ENCODE measurements at places on chromosomes 7 and 10.

- no peak for DNase-seq
These were observed 70.8 kb downstream of the RBM33 start for GRCh38 chr7:155715111-155715805.

DNA sequence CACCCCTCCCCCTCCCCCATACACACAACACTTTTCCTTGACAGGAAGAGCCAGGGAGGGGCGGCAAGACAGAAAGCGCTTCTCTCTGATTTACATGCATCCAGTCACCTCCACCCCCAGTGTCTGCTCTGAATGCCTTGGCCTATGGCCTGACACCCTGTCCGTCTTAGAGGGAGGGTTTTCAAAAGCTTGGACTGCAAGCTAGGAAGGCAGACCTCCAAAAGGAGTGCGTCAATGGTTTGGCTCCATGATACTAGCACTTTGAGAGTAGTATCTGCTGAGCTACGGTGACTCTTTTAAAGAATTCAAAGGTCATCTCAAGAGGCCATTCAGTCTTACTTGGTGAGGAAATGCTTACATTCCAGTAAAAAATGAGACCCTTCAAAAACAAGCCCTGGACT is 20.3 kb upstream of the PAX2 start:
- no peak for DNase-seq

DNA sequence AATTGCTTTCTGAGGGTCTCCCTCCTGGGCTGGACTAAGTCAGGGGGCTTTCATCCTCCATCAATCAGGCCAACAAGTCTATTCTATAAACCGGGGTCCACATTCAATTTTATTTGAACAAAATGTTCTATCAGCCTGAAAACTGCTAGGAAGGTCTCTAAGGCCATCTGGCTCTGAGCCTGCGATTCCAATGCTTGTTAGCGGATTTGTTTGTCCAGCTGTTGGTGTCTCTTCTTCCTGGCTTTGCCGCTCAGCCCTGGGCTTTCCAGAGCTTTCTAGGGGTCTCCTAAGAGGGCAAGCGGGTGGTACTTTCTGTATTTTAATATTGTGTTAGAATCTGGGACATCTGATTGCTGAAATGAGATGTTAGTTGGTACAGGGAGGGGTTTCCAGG is 136.7 kb downstream of the VIPR2 start:
- no peak for DNase-seq

DNA sequence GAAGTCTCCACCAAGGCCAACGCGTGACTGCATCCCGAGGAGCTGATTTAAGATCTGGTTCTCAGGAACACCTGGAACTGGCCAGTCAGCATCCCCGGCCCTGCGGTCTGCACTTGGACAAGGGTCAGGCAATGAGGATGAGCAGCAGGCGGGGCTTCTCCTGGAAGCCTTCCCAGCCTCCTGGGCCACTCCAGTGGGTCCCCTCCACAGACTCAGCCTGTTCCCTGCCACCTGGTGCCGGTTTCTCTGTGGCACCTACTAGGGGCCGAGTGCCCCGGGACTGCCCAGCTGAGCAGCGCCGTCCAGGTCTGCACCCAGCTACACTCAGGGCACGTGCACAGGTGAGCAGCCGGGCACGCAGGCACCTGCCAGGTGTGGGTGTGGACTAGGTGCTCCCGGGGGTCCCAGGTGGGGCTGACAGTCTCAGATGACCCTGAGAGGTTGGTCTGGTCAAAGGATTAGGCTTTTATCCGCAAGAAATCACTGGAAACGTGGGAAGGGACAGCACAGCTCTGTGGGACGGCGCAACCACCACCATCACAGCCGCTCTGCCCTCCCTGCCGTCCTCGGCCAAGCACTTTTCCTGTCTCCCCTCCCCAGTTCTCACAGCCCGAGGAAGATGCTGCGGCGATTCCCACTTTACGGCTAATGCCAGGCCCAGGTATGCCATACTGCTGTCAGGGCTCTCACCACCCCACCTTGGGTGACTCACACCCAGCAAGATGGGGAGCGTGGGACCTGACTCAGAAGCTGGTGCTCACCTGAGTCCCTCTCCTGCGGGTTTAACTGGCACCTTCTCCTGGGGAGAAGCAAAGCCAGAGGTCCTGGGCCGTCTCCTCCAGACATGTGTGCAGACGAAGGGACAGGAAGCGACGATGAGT is 166.0 kb downstream of the RNF216 start:
- no peak for DNase-seq

- no peak for DNase-seq
These were observed 50.0 kb downstream of the JMJD1C start for GRCh38 chr10:63415640-63416244.

DNA sequence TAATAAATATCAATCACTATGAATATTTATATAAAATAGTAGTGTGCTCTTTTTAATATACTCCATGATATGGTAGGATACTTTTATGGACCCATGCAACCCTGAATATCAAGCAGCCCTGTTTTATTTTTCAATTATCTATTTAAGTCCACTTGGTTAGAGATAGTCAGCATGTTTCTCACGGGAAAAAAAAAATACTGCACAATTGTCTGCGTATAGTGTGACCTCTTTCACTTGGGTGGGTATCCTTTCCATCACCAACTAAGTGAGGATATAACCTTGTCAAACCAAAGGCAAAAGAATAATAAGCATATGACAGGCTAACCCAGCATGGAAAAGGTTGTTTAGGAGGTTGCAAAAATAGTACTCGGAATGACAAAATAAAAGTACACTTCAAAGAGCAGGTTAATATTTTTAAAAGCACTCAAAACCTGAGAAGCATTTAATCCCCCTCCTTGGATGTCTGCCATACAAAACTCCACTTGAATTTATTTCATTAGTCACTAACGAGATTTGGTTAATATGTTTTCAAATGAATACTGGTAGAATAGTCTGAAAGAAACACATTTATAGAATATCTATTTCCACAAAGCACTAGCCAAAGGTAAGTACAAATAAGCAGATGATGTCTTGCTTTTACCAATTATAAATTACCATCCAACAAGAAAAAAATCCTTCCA is 76.5 kb downstream of the IMMP2L start:
- no peak for DNase-seq

GRCh38 chr7:44681645-44682044 is 67.0 kb upstream of the ZMIZ2 start:
- no peak for DNase-seq

DNA sequence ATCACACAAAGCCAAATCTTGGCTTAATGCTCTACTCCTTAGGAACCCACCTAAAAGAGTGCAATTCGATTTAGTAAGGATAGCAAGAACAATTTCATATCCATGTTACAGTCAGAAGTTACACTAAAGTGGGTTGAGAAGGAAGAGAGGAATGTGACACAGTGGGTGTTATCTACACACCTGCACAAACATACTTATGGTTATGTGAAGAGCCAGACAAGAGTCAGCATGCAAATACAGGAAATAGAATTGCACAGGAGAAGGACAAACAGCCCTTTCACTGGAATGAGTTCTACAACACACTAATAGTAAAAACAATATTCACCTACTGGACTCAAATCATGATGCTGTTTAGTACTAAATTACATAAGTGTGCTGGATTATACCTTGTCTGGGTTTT is 262.8 kb downstream of the DGKB start:
- DNase-seq: no peak

DNA sequence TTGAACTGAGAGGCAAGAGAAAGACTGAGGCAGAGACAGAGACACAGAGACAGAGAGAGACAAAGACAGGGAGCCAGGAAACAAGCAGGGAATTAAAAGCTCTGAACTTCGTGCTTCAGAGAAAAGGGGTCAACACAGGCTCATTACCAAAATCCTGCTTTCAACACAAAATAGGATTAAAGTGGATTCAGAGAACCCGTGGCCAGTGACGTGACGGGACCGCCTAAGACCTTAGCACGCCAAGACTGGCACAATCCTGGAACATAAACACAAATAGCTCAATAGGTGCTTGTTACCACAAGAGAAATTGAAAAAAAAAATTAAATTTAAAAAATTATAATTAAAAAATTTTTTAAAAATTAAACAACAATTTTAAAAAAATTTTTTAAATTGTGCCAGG is 21.5 kb downstream of the ASB13 start:
- DNase-seq: no peak

DNA sequence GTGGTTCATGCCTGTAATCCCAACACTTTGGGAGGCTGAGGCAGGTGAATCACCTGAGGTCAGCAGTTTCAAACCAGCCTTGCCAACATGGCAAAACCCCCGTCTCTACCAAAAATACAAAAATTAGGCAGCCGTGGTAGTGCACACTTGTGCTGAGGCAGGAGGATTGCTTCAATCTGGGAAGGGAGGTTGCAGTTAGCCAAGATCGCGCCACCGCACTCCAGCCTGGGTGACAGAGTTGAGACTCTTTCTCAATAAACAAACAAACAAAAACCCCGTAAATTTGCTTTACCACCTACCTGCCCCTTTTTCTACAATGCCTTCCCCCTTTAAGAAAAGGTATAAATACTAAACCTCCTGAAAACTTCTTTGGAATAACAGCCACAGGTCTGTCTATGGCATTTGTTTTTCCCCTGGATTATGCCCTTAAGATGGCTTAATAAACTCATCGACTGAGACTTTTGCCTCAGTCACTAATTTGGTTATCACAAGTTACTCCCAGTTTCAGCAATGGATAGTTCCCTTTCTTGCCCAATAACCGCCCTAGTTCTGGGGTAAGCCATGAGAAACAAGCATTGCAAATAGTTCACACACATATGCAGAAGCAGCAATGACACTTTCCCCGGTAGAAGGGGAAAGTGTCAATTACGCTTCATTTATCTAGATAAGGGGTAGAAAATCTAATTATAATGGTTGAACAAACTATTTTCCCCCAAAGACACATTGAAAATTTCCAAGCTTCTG is 52.8 kb upstream of the SVIL start:
- DNase-seq: no peak

- DNase-seq: no peak
These were observed 243.6 kb upstream of the PTER start for GRCh38 chr10:16193241-16193640.

GRCh38 chr7:2726316-2727018 is 38.5 kb downstream of the AMZ1 start:
- DNase-seq: no peak

GRCh38 chr7:140061607-140061930 is 1.2 kb downstream of the PARP12 start:
- no peak for DNase-seq

DNA sequence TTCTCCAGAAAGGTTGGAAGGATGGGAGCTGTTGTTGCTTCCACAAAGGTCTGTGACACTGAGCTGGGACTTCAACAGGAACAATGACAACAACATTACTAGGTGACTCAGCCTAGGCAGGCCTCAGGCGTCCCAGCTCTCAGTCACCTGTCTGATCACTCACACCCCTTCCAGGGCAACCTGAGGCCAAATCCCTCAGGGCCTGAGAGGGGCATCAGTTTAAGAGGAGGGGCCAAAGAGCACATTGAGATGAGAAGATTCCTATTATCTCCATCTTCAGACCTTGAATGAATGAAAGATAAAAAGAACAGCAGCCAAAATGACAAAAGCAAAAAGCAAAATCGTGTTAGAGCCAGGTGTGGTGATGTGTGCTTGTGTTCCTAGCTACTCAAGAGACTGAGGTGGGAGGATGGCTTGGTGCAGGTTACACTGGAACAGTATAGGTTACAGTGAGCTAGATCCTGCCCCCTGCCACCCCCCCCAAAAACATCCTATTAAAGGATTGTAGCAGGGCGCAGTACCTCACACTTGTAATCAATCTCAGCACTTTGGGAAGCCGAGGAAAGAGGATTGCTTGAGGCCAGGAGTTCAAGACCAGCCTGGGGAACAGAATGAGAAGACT is at the start of gene ATG9B:
Gene ATG9B, minus strand, starts transcription at position 60 of the 622 bp plus-strand sequence. CDS start 71 bp downstream, outside the sequence.
- no peak for DNase-seq

DNA sequence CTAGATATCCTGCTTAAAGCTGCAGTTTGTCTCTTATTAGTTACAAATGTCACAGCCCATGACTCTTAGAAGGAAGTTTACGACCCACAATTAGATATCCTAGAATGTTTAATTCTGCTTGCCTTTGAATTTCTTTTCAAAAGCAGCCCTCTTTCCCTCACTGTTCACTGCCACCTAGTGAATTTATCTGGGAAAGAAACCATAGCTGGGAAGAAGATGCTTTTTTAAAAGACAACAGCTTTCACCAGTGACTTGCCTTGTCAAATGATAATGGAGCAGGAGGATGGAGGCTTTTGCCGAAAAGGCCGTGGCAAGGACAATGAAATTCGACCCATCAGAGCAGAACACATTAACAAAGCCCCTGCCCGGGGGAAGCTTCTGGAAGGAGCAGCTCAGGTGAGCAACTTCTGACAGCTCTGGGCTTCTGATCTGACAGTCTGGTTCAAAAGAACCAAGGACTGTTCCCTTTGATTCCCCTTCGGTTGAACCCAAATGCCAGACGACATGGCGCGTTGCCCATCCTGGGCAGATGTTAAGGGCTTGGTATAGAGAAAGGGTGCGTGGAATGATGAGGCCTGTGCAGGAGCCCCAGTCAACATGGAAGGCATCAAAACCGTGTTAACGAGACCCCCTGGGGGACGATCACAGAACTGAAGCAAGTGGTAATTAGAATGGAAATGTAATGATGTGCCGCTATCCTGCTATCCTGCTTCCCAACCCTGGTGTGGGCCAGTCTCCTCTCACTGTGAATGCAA is 236.8 kb downstream of the FRMD4A start:
- DNase-seq: no peak

- DNase-seq: no peak
These were observed 90.9 kb downstream of the DIP2C start for GRCh38 chr10:598415-599170.

- DNase-seq: no peak
These were observed 41.2 kb upstream of the VCL start for GRCh38 chr10:73956476-73957359.

GRCh38 chr10:19204246-19204917 is 155.8 kb downstream of the MALRD1 start:
- DNase-seq: no peak

- no peak for DNase-seq
These were observed 65.3 kb downstream of the CARD11 start for GRCh38 chr7:2978408-2978807.

DNA sequence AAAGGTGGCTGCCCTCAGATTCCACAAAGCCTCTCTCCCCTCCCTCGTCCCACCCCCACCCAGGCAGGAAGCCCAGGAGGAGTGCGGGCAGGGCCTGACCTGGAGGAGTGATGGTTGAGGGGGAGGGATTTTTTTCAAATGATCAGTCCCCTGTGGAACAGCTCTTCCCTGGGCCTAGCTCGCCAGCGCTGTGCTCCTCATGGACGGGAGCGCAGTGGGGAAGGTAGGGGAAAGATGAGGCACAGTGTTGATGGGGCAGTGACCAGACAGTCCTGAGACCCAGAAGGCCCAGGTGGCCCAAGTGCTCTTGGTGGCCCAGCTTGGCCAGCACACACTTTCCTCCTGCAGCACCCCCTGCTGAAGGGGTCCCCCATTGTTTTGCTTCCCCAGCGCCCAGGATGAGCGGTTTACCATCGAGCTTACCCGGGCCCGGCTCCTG is 8.5 kb downstream of the SAP25 start:
- no peak for DNase-seq

GRCh38 chr10:130745821-130746220 is 565.7 kb downstream of the TCERG1L start:
- no peak for DNase-seq

All from C1 segment of cervical spinal cord (tissue), 14 donors.